Pancreas (tissue), 10 donors: ENCODE measurements at places on chromosomes 4 and X. TPM values are rescaled to one million over a fixed set of nuclear protein-coding genes. Genes with fewer than 3 reads are reported as not detected.
A peak's percentile ranks its signal among the peaks of the same experiment; 100 is the strongest.

GRCh38 chrX:154384284-154384892 lies 5.3 kb downstream of the EMD start:
- H3K27ac ChIP-seq: no peak overlapping the region
- DNase-seq: peak; percentile 45
- H3K27me3 ChIP-seq: no peaks in the 10 kb centered on the region
- no peak overlapping the region for H3K4me3 ChIP-seq

DNA sequence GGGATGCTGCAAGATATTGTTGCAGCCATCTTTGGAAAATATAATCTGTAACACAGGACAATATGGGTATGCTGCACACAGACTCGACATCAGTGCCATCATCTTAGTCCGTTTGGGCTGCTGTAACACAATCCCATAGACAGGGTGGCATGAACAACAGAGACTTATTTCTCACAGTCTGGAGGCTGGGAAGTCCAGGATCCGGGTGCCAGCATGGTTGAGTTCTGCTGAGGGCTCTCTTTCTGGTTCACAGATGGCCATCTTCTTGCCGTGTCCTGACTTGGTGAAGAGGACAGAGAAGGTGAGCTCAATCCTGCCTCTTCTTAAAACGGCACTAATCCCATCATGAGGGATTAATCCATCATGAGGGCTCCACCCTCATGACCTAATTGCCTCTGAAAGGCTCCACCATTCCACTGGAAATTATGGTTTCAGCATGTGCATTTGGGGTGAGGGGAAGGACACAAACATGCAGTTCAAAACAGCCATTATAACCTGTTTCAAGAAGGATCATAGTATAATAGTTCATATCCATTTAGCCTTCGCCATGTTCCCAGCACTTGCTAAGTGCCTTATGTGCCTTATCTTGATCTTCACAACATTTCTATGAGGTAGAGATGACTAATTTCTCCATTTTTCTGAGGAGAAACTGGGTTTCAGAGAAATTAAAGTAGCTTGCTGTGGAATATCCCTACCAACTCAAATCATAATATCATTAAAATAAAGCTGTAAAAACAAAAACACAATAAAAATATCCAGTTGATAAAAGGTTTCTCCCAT lies 27.9 kb upstream of the SPP1 start:
- H3K27me3 ChIP-seq: no peaks in the 10 kb centered on the region
- H3K36me3 ChIP-seq: no peaks in the 10 kb centered on the region
- DNase-seq: no peak
- peaks cover 20% of the 10 kb centered on the region for H3K4me1 ChIP-seq

- H3K4me1 ChIP-seq: no peaks in the 10 kb centered on the region
- DNase-seq: no peak
- no peaks in the 10 kb centered on the region for H3K36me3 ChIP-seq
- H3K27me3 ChIP-seq: no peaks in the 10 kb centered on the region
- no peak overlapping the region for H3K27ac ChIP-seq
These were observed 152.4 kb downstream of the TSPAN5 start for GRCh38 chr4:98505992-98506391.

- DNase-seq: no peak
- peaks cover 18% of the 10 kb centered on the region for H3K27me3 ChIP-seq
- H3K4me3 ChIP-seq: no peak overlapping the region
- no peaks in the 10 kb centered on the region for H3K36me3 ChIP-seq
- no peaks in the 10 kb centered on the region for H3K4me1 ChIP-seq
These were observed 83.0 kb upstream of the KLHL4 start for GRCh38 chrX:87434618-87435017.

DNA sequence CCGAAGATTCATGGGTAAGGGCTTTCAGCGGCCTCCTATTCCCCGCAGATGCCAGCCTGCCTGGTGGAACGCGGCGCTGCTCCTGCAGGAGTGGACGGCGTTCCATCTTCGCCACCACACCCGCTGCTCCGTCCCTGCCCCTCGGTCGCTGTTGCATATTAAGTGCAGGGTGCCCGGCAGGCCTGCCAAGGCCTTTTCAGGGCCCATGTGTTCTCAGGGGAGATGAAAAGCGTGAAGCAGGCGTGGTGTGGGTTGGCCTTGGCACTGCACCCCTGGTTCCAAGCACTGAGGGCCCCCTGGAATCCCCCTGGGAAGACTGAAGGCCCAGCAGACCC lies 52.0 kb downstream of the SORCS2 start:
- no peaks in the 10 kb centered on the region for H3K4me1 ChIP-seq
- no peaks in the 10 kb centered on the region for H3K27me3 ChIP-seq
- no peak for DNase-seq
- H3K27ac ChIP-seq: no peak overlapping the region
- H3K4me3 ChIP-seq: no peak overlapping the region

Gene PNMA3
- polyA plus RNA-seq: 0.34 TPM

Gene USP17L11
- not detected for polyA plus RNA-seq

Gene SPANXA2
- not detected for polyA plus RNA-seq

Gene TTC29
- polyA plus RNA-seq: not detected

Gene CD99
- polyA plus RNA-seq: 432 TPM
